ENCODE measurements at places on chromosomes 6 and 20.

GRCh38 chr6:35218021-35218420 lies 4.3 kb downstream of the SCUBE3 start:
- DNase-seq: no peak

GRCh38 chr6:84013354-84013753 lies 20.2 kb upstream of the MRAP2 start:
- DNase-seq: no peak

GRCh38 chr6:143123081-143123480 lies 62.4 kb downstream of the AIG1 start:
- no peak for DNase-seq

- DNase-seq: no peak
These were observed 8.1 kb downstream of the NPBWR2 start for GRCh38 chr20:64099086-64099786.

- DNase-seq: no peak
These were observed 8.1 kb downstream of the AKAP7 start for GRCh38 chr6:131143319-131143718.

DNA sequence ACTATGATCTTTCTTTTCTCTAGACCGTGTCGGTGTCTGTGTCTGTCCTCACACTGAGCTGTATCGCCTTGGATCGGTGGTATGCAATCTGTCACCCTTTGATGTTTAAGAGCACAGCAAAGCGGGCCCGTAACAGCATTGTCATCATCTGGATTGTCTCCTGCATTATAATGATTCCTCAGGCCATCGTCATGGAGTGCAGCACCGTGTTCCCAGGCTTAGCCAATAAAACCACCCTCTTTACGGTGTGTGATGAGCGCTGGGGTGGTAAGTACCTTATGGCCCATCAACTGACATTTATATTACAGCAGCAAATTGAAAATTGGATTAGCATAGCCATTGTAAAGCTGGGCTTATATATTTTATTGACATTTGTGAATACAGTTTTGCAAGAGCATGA lies 72.2 kb upstream of the GFRAL start:
- no peak for DNase-seq

DNA sequence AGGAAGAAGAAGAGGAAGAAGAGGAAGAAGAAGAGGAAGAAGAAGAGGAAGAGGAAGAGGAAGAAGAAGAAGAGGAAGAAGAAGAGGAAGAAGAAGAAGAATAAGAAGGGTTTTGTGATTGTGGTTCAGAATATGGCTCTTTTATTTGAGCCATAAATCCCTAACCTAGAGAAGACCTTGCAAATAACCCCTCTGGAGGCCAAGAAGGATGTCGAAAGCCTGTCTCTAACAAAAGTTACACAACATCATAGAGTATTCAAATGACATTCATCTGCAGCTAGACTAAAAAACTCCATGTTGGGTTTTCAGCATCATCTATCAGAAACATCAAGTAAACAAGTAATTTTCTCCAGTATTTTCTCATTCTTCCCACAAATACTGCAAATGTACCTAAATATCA lies 100.9 kb downstream of the RNASET2 start:
- no peak for DNase-seq

GRCh38 chr6:21739241-21739640 lies 145.7 kb downstream of the SOX4 start:
- DNase-seq: no peak

- DNase-seq: no peak
These were observed 193.3 kb downstream of the CLIC5 start for GRCh38 chr6:45822246-45822812.

- DNase-seq: no peak
These were observed 11.5 kb upstream of the BTBD9 start for GRCh38 chr6:38651121-38651784.

DNA sequence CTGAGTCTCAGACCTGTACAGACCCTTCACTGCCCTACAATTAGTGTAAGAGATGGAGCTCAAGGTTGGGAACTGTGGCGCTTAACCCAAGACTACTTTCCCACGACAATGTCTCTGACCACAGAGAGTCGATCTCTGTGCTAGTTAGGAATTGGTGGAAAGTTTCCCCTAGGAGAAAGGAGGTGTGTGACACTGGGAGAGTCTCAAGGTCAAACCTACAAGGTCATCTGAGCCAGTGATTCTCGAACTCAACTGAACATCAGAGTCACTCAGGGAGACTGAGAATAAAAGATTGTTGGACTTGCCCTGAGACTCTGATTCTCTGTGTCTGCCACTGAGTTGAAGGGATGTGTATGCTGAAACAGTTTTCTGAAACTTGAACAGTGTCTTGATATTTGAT lies 9.7 kb upstream of the AFDN start:
- DNase-seq: no peak

- DNase-seq: no peak
These were observed 483.8 kb upstream of the FLRT3 start for GRCh38 chr20:14821251-14821650.

DNA sequence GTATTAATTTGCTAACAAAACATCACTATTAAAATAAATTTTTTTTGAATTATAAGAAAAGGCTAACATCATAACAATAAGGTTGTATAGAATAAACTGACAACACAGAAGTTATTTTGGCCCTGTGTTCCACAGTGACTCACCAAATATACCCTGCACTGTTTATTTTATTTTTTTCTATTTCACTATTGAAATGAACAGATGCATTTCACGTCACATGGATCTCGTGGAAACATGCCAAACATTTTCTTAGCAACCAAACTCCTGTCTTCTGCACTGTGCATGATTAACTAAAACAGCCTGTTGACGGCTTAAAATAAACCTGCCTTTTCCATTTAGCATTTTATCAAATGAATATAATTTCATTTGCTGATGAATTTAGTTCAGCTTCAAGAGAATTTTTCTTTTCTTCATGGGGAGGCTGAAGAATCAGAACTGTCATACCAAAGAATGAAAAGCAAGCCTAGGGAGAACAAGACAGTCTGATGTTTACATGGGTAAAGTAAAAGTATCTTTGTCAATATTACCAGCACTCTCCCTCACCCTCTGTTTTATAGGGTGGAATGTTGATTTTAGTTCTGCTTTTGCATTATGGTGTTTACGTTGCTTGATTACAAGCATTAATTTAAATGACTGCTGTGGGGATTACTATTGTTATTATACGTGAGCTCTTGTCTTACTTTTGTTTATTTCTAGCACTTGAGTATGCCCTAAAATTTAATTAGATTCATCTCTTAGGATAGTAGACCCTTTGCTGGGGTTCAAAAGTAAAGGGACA lies 115.3 kb downstream of the LCA5 start:
- DNase-seq: no peak

GRCh38 chr6:153595903-153596302 lies 443.1 kb upstream of the OPRM1 start:
- no peak for DNase-seq

DNA sequence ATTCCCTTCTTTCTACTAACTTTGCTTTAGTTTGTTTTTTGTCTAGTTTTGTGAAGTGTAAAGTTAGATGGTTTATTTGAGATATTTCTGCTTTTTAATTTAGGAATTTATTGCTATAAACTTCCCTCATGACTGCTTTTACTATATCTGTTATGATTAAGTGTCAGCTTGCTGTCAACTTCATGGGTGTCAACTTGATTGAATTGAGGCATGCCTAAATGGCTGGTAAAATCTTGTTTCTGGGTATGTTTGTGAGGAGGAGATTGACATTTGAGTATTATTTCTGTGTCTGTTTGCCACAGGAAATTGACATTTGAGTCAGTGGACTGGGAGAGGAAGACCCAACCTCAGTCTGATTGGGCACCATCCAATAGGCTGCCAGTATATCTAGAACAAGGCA lies 1147.0 kb upstream of the EYS start:
- DNase-seq: no peak

- no peak for DNase-seq
These were observed 70.6 kb upstream of the EYA4 start for GRCh38 chr6:133170602-133171001.

GRCh38 chr6:157859775-157860504 lies 36.9 kb downstream of the SNX9 start:
- DNase-seq: no peak

DNA sequence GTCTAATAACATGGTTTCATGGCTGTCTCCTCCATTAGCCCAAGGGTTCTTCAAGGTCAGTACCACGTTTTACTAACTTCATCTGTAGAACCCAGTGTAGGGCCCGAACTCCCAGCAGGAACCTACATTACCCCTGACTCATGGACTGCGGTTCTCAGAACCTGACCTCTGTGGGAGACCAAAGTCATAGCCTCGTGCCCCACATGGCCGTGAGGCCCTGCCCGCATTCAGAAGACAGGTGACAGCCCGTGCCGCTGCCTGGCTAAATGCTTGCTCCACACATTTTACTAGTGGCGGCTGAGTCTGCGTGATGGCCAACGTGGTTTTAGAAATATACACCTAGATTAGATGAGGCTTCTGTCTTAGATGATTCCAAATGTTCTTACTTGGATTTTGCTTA lies 94.9 kb downstream of the CDH4 start:
- no peak for DNase-seq

- DNase-seq: no peak
These were observed 27.8 kb downstream of the PAQR8 start for GRCh38 chr6:52389626-52390360.

DNA sequence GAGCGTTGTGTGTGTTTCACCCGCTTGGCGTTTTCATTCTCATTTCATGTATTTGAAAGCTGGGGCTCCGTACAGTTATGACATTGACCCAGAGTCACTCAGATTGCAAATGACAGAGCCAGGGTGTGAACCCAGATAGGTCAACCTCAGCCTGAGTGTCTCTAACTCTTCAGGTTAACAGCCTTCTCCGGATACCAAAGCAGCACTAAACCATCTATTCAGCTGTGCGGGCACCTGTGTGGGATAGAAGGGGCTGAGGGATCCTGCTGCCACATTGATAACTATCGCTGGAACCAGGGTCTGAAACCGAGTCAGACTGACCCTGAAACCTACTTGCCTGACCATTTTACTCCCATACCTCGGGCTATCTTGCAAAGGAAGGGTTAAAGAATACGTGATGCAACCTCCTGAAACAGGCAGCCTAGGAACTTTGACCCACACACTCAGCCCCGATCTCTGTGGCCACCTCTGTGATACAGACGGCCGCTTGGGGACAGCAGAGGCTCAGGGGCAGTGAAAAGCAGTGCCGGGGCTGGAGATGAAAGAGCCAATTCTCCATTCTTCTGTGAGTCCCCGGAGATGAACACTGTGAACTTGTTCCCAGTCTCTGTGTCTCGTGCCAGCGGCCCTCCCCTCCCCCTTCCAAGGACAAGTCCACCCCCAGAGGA lies 233.5 kb upstream of the QKI start:
- DNase-seq: no peak

DNA sequence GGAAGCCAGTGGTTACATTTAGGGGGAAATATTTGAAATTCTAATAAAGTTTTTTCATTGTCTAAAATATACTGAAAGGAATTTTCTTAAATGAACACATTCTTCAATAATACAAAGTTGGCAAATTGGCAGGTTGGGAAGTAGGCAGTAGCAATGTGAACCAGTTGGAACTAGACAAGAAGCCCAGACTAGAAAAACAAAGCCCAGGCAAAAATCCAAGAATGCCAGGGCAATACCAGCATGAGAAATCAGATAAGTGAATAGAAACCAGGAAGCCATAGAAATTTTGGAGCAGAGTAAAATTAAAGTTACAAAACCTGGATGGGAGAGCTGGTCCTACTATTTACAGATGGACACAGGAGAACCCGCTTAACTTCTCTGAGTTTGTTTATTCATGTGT lies 52.2 kb downstream of the TPBG start:
- no peak for DNase-seq

- DNase-seq: no peak
These were observed 20.0 kb upstream of the NFATC2 start for GRCh38 chr20:51562332-51563173.

DNA sequence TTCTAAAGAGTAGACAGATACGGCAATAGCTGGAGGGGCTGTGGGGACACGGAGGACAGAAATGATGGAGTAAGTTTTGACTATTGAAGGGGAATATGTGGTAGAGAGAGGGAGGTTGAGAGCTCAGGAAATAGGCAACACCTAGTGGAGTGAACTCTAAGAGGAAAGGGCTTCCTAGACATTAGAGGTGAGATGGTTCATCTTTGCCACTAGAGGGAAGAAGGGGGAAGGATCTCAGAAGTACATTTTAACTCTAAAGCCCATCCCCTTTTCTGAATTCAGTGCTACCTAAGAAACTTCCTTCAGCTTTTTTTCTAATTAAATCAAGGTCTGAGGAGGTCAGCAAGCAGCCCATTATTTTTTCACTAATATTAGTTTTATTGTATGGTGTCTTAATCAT lies 689.4 kb upstream of the MAP3K7 start:
- DNase-seq: no peak

DNA sequence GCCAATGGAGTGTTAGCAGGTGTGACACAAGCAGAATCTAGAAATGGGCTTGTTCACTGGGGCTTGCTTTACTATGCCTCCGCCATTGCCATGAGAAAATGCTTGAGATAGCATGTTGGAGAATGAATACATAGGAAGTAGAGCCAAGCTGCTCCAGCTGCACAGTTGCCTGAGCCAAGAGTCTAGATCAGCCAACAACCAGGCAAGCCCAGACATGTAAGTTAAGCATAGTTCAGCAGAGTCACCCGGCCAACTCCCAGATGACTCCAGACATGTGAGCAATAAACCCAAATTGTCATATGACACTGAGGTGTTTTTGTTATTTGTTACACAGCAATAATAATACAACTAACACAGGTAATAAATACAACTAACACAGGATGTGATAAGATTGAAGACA lies 167.9 kb downstream of the HAO1 start:
- no peak for DNase-seq

DNA sequence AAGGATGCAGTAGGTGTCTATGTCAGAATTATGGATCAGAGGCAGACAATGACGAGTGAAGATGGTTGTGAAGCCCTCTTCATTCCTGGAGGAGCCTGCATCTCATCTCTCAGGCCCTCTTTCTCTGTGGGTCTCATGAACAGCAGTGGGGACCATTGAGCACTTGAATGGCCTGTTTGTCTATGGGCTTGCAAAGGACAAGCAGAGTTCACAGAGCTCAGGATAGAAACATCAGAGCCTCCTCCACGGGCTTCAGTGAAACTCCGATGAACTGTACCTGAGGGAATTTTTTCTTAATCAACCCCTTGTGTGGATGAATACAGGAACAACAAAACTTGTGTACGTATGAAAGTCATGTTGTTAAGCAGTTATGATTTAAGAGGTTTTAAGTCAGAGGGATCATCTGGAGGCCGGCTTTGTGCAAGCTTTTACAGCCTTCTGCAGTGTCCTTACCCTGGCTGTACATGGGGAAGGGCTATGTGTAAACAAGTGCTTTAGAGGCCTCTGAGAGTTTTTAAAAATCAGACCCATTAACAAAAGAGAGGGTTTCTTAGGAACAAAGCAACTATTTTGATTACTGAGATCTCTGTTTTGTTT lies 29.7 kb upstream of the PI16 start:
- DNase-seq: no peak

GRCh38 chr6:78340755-78341154 lies 526.6 kb upstream of the IRAK1BP1 start:
- no peak for DNase-seq

- no peak for DNase-seq
These were observed 4.9 kb downstream of the SLC22A2 start for GRCh38 chr6:160253714-160254113.
